K562 (cell line): ENCODE measurements at places on chromosomes 4 and X. TPM values are rescaled to one million over a fixed set of nuclear protein-coding genes. Genes with fewer than 3 reads are reported as not detected.

GRCh38 chr4:81494031-81494431 is 22.3 kb upstream of the RASGEF1B start:
- no peak for DNase-seq

DNA sequence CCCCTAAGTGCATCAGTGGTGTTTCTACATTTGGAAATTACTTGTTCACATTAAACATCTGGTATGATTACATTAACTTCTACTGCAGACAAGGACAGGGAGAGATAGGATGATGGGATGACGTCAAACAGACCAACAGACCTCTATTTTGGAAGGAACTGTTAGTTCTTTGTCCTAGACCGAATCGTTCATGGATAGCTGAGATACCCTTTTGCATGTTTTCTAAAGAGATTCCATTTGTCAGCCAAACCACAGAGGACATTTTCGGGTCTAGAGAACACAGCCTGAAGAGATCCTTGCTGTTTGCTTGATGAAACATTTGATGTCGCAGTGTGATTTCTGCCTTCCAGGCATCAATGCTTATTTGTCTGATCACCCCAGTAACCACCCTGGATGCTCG is 27.7 kb downstream of the CHST7 start:
- DNase-seq: no peak

- DNase-seq: no peak
Measured at GRCh38 chr4:143721317-143721716, 20.8 kb upstream of the FREM3 start.

- DNase-seq: no peak
Measured at GRCh38 chr4:73433140-73433539, 2.9 kb upstream of the AFP start.

DNA sequence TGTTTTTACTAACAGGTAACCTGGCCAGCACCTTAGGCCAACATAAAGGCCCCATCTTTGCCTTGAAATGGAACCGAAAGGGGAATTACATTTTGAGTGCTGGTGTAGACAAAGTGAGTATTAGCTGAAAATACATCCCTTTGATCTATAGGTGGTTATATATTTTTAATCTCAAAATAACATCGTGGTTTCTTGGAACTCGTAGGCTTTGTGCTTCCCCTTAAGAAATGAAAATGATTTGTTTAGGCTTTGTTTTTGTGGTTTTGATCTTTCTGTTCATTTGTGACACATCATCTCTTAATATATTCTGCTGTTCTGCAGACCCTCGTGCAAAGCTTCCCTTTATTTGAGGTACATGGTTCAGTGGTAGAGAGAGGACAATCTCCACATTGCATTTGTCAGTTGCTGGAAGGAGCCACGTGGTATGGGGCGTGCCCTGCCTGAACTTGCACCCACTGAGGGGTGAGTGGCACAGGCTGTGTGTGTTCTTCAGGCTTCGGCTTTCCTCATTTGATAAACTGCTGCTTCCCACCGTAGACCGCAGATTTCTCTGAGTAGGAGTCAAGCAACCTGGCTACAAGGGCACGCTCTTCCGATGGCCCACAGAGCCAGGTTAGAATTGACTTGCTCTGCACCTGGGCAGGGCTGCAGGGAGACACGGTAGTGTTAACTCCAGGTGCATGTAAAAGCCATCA is 72.2 kb downstream of the GPR143 start:
- no peak for DNase-seq

GRCh38 chr4:124803026-124803425 is 90.5 kb upstream of the ANKRD50 start:
- DNase-seq: no peak

DNA sequence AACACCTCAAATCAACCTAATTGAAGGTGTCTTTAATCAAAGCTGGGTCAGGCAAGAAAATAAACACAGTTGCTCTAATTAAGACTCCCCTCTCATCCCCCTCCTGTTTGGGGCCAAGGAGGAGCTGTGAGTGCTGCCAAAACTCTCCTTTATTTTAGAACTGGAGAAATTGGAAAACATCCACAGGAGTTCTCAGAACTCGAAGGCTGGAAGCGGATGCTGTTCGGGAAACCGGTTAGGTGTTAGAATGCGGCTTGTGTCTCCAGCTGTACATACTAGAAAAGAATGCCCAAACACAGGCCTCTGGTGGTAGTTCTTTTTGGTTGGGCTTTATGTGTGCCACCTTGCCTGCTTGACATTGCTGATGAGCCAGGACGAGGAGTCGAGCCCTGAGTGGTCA is 118.2 kb downstream of the GPR143 start:
- DNase-seq: no peak

DNA sequence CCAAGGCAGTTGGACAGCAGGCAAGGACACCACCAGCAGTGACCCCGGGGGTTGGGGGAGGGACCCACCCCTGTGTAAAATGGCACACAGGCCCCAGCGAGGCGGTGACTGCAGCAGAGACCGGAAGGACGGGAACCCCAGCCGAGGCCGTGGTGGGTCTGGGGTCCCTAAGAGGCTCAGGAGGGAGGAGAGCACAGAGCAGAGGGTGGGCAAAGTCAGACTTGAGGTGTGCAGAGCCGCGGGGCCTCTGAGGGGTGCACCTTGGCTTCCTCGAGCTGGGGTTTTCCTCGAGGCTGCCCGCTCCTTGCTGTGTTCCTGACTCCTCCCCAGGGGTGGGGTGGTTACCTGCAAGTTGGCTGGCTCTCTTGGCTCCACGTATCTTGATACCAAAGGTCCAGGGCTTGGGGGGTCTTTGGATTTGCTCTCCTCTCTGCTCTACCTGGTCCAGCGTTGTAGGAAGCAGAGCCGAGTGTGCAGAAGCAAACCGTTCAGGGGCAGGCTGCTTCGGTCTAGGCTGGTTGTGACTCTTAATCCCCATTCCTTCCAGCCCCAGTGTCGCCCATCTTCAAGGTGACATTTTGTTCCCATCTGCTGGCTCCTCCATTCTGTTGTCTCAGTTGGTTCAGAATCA is 37.9 kb upstream of the SORCS2 start:
- DNase-seq: no peak

GRCh38 chr4:107278791-107279483 is 242.8 kb upstream of the DKK2 start:
- DNase-seq: no peak

- no peak for DNase-seq
Measured at GRCh38 chr4:43276321-43276720, 383.8 kb downstream of the GRXCR1 start.

- peak; percentile 66 for DNase-seq
Measured at GRCh38 chr4:54091637-54092404, 8.1 kb upstream of the GSX2 start.

- no peak for DNase-seq
Measured at GRCh38 chr4:145907812-145908211, 30.8 kb downstream of the ZNF827 start.

DNA sequence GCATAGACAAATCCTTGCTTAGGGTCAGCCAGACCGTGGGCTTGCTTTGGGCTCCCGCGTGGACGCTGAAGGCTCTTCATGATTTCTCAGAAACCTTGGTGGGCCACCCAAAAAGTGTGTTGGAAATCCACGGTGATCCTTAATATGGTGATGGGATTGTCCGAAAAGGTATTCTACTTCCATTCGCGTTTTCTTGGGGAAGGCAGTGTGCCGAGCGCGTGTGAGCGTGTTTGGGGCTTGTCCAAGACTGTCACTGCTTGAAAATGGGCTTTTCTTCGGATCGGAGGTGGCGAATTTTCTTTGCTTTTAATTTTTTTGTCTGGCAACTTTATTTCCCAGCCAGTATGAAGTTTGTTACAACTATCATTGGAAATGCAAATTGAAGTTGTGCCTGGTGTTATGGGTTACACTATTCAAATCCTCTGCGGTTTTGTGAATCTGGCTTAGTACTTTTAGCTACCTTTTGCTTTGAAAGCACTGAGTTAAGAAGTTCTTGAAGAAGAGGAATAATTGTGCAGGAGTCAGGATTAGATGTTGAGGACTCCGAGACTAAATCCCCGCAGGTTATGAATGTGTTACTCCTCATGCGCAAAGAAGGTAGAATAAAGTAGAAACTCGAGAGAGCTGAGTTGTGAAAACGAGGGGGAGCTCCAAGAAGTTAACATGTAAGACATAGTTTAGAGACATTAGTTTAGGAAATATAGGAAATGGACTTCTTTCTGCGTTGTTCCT is 3.2 kb downstream of the SPRY1 start:
- no peak for DNase-seq

GRCh38 chr4:111268769-111269414 is 646.0 kb upstream of the PITX2 start:
- DNase-seq: no peak

- DNase-seq: no peak
Measured at GRCh38 chr4:48462363-48462762, 20.8 kb upstream of the SLC10A4 start.

DNA sequence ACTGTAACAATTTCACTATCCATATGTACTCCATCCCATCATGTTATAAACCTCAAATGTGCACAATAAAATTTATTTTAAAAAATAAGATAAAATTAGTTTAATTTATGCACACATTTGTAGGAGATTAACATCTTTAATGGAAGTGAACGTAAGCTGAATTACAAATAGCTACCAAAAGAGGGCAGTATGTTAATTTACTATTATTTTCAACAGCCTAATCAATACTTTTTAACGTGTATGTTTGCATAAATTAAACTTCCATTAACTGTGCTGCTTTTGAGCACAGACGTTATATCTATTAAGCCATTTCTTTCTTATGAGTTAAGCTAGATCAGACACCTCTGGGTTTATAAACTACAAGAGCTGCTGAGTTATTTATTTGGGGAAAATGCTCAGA is 56.5 kb upstream of the PHKA2 start:
- DNase-seq: no peak

DNA sequence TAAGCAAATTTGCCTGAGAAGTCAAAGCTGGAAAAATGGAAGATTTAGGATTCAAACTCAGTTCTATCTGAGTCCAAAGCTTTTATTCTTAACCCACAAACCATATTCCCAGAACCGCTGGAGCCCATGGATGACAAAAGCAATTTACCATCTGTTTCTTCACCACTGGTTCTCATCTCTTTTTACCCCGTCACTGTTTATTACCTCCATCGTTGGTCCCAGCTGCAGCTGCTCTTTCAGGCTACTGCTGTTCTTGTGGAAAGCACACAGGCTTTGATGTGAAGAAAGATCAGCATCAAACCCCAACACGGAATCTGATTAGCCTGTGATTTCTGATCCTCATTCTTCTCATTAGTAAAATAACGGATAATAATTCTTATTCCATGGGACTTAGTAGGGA is 9.5 kb downstream of the FBXO8 start:
- DNase-seq: no peak

GRCh38 chrX:18075603-18076002 is 145.1 kb downstream of the BEND2 start:
- DNase-seq: no peak

- no peak for DNase-seq
Measured at GRCh38 chr4:137543198-137543597, 10.9 kb upstream of the PCDH18 start.

Gene BCORL1
- total RNA-seq: 26.2 and 29.6 TPM in 2 replicates

Gene NSUN7
- total RNA-seq: not detected in 2 replicates

Gene ARMCX4
- 0.04 and 0.11 TPM in 2 replicates for total RNA-seq

Gene PAPSS1
- 32.1 and 35.0 TPM in 2 replicates for total RNA-seq

Gene NOX1
- not detected in 2 replicates for total RNA-seq

Gene GPR82
- not detected in 2 replicates for total RNA-seq

Gene GRIA2
- not detected in 2 replicates for total RNA-seq

Gene UGT2A1
- total RNA-seq: not detected in 2 replicates

Gene HELT
- not detected in 2 replicates for total RNA-seq

Gene SFRP2
- total RNA-seq: 0.29 and 0.38 TPM in 2 replicates

Gene KIT
- 1.00 and 1.1 TPM in 2 replicates for total RNA-seq

Gene RS1
- not detected in 2 replicates for total RNA-seq

Gene PPP2R2C
- total RNA-seq: 0.04 TPM in 1 of 2 replicates, not detected in the other
